ENCODE measurements at places on chromosomes 3 and 15. TPM values are rescaled to one million over a fixed set of nuclear protein-coding genes. Genes with fewer than 3 reads are reported as not detected.

Gene AADACL2
- not detected for polyA plus RNA-seq

Gene TSEN2
- polyA plus RNA-seq = 9.5 TPM

Gene NEDD4
- polyA plus RNA-seq = 24.6 TPM

Gene DCBLD2
- polyA plus RNA-seq = 119 TPM

Gene DNASE1L3
- polyA plus RNA-seq = not detected

Gene TGM5
- not detected for polyA plus RNA-seq

Gene CAMKV
- not detected for polyA plus RNA-seq

Gene GCSAM
- not detected for polyA plus RNA-seq

Gene ALPK3
- polyA plus RNA-seq = 0.06 TPM

Gene CASR
- polyA plus RNA-seq = not detected

Gene NMD3
- polyA plus RNA-seq = 33.8 TPM

Measured in IMR-90 (cell line).